Retina (tissue), 1 donor: ENCODE measurements at places on chromosomes 4 and X.

DNA sequence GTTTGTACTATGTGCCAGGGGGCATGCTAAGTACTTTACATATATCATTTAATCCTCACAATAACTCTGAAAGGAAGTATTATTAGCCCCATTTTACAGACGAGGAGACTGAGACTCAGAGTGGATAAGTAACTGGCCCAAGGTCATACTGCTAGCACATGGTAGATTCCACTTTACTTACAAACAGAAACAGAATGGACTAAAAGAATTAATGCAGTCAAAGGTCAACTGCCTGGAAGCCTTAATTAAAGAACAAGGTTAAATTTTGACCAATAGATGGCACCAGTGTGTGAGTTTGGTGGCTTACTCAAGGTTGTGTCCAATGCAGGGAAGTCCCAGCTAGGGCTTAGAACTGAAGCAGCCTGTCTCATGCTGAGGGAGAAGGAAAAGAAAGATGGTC lies 4.7 kb downstream of the RIPPLY1 start:
- DNase-seq = peak; percentile 29

GRCh38 chr4:72860766-72861165 lies 208.8 kb downstream of the COX18 start:
- DNase-seq = no peak

GRCh38 chr4:108372681-108373080 lies 203.9 kb upstream of the LEF1 start:
- DNase-seq = no peak

- DNase-seq = no peak
These were observed 469.0 kb upstream of the MAGEB2 start for GRCh38 chrX:29746326-29746725.

DNA sequence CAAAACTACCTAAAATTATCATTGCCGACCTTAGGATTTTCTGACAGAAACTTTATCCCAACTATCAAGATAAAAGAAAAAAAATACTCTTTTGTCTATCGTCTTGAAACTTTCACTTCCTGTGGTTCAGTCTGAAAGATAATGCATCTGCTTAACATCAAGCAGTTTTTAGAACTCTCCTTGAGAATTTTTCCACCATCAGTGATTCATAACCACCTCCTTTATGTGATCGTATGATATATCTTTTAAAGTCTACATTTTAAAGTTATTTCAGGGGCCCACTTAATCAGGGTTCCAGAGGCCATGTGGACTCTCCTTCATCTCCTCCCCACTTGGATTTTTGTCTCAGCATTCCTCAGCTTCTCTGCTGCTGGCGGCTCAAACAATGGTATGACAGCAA lies 272.8 kb upstream of the TENM3 start:
- no peak for DNase-seq

DNA sequence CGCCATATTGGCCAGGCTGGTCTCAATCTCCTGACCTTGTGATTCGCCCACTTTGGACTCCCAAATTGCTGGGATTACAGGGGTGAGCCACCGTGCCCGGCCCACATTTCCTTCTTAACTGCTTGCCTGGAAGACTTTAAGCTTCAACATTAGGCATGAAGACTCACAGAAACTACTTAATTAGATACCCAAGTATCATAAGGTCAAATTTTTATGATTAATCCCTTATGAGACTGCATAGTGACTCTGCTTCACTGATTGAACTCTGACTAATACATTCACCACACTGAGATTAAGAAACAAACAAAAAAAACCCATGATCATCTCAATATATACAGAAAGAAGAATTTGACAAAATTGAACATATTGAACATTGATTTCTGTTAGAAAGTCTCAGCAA lies 87.4 kb upstream of the KCTD8 start:
- DNase-seq = no peak

DNA sequence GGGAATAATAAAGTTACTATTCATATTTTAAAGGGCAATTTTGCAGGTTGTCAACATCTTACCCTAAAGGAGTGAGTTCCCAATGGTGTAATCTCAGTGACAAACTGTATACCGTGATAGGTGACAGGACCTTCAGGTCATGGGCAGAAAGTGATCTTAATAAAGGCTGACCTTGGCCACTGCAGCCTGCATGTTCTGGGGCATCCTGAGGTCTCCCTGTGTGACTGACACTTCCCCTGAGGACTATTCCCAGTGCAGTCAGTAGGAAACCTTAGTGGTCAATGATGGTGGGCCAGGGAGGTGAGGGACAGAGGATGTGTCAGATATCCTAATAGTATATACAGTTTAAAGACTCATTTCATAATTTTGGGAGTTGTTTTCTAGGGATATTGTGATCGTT lies 137.2 kb downstream of the SHROOM3 start:
- no peak for DNase-seq

- no peak for DNase-seq
These were observed 2028.3 kb downstream of the PCDH7 start for GRCh38 chr4:32748498-32748897.

DNA sequence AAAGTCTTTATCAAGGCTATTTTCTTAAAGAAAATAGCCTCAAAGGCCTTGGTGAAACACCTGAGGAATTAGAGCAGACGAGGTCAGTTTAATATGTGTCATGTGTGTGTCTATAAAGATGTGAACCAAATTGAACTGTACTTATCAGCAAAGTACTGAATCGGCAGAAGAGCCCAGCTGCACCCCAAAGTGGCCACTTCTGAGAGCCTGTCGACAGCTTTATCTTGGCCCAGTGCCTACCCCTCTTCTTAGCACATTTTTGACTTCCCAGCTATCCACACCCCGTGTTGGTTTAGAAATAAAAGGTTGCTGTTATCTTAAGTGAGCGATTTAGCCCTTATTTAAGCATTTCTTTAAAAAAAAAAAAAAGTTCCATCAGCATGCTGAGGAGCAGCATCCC lies 329.7 kb downstream of the FBXW7 start:
- DNase-seq = no peak

GRCh38 chr4:28518561-28519165 lies 1658.0 kb downstream of the STIM2 start:
- DNase-seq = no peak

DNA sequence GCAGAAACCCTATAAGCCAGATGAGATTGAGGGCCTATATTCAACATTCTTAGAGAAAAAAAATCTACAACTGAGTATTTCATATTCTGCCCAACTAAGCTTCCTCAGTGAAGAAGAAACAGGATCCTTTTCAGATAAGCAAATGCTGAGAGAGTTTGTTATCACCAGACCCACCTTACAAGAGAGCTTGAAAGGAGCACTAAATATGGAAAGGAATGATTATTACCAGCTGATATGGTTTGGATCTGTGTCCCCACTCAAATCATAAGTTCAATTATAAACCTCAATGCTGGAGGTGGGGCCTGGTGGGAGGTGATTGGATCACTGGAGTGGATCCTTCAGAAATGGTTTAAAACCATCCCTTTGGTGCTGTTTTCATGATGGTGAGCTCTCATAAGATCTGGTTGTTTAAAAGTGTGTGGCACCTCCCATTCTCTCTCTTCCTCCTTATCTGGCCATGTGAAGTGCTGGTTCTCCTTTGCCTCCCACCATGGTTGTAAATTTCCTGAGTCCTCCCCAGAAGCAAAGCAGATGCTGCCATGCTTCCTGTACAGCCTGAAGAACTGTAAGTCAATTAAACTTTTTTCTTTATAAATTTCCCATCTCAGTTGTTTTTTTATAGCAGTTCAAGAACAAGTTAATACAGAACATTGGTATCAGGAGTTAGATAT lies 144.2 kb downstream of the MSN start:
- DNase-seq = no peak

DNA sequence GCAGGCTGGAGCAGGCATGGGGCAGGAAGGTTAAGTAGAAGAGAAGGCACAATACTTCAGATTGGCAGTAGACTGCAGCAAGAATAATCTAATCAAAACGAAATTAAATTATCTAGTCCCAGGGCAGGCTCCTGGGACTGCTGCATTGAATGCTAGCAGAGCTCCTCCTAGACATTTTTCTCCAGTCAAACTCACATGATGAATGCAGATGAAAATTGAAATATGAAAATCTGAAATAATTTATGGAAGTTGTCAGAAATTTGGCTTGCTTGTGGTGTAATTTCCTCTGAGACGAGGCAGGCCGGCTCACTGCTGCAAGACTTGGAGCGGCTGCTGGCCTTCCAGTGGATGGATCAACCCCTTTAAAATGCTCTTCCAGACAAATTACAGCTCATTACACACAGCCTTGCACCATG lies 78.0 kb upstream of the TMEM33 start:
- no peak for DNase-seq

DNA sequence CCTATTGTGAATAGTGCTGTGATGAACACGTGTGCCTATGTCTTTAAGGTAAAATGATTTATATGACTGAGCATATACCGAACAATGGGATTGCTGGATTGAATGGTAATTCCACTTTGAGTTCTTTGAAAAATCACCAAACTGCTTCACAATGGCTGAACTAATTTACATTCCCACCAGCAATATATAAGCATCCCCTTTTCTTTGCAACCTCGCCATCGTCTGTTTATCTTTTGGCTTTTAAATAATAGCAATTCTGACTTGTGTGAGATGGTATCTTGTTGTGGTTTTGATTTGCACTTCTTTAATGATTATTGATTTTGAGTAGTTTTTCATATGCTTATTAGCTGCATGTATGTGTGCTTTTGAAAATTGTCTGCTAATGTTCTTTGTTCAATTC lies 31.8 kb upstream of the UGT2A1 start:
- DNase-seq = no peak

DNA sequence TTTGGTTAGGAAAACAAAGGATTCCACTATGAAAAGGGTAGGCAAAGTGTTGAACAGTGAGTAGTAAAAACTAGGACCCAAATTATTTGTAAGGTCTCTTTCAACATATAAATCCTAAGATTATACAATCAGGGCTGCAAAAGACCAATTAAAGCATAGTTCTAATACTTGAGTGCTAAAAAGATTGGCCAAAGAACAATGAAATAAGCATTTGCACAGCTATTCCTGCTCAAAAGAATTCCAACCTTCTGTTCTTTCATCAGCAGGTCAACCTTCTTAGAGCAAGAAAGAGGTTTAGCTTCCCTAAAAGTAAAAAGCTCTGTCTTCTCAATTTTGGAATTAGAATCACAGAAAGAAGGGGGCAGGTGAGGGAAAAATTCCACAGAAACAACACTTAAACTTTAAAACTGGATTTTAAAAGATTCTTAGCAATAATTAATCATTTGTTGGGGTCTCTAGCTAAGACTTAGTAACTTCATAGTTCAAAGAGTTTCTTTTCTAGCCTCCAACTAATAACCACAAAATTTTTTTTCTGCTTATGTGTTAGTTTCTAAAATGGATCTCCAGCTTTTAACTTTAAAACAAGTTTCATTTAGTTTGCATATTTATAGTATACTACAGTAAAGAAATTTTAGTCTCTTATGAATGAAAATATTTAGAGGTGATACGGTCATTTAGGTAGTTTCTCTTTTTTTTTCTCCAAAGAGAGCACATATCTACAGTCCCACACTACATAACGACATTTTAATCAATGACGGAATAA lies 16.3 kb downstream of the TSPAN5 start:
- no peak for DNase-seq

DNA sequence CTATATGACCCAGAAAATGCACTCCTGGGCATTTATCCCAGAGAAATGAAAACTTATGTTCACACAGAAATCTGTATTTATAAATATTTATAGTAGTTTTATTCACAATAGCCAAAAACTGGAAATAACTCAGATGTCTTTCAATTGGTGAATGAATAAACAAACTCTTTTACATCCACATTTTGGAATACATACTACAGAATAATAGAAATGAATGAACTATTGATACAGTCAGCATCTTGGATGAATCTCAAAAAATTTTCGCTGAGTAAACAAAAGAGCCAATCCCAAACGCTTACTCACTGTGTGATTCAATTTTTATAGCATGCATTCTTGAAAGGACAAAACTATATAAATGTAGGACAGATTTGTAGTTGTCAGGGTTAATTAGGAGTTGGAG lies 75.1 kb upstream of the HTR2C start:
- no peak for DNase-seq

- no peak for DNase-seq
These were observed 3.7 kb upstream of the GPR82 start for GRCh38 chrX:41720125-41720779.

DNA sequence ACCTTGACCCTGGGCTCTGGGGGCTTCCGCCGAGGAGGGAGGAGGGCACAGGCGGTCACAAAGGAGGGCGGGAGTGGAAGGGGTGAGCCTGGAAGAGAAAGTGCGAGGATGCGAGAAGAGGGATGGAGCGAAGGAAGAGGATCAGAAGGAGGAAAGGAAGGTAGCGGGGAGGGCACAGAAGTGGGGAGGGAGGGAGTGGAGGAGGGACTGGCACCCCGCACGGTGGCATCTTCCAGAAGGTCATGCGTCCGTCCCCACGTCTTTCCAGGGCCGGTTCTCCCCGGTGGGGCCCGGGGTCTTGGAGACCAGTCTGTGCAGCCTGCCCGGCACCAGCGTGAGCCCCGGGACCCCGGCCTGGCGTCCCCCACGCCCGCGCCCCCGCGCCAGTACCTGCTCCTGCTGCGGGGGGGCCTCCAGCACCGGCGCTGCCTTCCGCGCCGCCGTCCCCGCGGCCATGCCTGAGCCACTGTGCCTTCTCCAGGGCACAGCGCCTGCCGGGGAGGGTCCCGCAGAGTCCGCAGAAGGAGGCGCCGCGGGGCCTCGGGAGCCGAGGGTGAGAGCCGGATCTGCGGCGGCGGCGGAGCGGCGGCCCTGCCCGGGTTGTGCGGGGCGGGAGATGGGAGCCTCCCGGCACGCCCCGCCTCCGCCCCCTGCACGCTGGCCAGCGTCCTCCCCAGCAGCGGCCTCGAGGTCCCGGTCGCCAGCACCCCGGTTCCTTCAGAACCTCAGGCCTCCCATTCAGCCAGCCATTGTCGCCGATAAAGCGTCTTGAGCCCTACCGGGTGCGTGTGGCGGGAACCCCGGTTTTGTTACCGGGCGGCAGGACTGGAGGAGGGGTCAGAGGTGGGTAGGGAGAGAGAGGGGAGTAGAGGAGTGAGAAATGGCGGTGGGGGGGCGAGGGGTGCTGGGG lies at the start of gene RNF175:
Gene RNF175, minus strand, starts transcription at position 618 of the 910 bp plus-strand sequence. Its CDS starts 162 bp downstream, at position 456.
- DNase-seq = peak; percentile 79

DNA sequence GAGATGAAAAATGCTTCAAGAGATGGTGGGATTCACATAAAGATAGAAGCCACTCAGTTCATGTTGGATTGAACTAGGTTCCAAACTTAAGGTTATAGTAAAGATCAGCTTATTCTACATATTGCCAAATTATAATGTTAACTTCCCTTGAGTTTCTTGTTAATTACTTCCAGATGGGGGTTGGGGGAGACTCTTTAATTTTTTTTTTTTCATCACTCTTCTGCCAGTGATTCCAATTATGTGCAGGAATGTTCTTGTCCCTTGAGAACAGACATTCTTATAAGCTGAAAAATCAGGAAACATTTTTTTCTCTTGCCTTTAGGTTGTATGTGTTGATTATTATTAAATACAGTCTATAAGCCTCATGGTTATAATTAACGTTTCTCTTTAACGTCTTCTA lies 30.0 kb downstream of the MND1 start:
- DNase-seq = no peak
